ENCODE measurements at places on chromosomes 11 and 22. TPM values are rescaled to one million over a fixed set of nuclear protein-coding genes. Genes with fewer than 3 reads are reported as not detected.

- no peak for DNase-seq
These were observed 6.1 kb downstream of the APOL3 start for GRCh38 chr22:36154423-36154945.

- no peak for DNase-seq
These were observed 65.5 kb downstream of the ARHGAP42 start for GRCh38 chr11:100752371-100753171.

- peak; percentile 29 for DNase-seq
These were observed 85.0 kb downstream of the CHST1 start for GRCh38 chr11:45580399-45580798.

- DNase-seq = no peak
These were observed 6.6 kb downstream of the EP300 start for GRCh38 chr22:41099036-41099435.

GRCh38 chr11:10314199-10315072 is 9.6 kb downstream of the ADM start:
- peak; percentile 69 for DNase-seq

DNA sequence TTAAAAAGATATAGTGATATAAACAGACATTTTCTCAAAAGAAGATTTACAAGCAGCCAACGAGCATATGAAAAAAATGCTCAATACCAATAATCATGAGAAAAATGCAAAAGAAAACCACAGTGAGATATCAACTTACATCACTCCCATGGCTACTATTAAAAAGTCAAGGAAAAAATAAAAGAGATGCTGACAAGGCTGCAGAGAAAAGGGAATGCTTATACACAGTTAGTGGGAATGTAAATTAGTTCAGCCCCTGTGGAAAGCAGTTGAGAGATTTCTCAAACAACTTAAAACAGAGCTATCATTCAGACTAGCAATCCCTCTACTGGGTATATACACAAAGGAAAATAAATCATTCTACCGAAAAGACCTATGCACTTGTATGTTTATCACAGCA is 97.1 kb upstream of the CARD18 start:
- peak; percentile 90 for DNase-seq

DNA sequence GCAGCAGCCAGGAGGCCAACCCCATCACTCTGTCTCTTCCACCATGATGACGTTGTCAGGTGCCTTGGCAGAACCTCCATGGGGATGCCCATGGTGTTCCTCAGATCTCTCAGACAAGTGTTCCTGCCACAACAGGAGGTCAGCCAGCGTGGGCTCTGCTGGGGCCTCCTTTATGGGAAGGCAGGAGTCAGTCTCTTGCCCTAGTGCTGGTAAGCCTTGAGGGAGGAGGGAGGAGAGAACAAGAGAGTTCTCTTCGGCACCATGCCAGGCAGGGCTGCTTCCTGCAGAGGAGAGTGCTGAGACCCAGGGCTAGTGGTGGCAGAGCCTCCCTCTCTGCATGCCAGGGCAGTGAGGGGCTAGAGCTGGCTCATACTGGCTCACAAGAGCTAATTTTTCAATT is 32.5 kb downstream of the GNAZ start:
- DNase-seq = no peak

GRCh38 chr11:638631-639331 is 1.7 kb downstream of the DRD4 start:
- no peak for DNase-seq

GRCh38 chr11:61603667-61604066 is 22.8 kb upstream of the SYT7 start:
- no peak for DNase-seq

DNA sequence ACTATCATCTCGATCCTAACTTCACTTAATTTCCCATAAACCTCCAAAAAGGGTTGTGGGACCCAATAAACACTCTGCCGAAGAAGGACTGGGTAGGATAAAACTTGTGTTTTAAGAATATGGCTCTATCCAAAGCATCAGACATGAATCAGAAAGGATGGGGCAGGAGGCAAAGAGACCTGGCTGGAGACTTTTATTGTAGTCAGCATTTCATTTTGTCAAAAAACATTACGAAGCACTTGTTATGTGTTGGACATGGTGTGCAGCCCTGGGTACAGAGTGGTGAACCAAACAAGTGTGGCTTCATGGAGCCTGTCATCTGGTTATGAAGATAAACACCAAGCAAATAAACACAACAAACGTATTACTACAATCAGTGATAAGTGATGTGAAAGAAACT is 17.3 kb downstream of the IL10RA start:
- DNase-seq = no peak

- DNase-seq = no peak
These were observed 459 bp upstream of the NCR3LG1 start for GRCh38 chr11:17351172-17351509.

DNA sequence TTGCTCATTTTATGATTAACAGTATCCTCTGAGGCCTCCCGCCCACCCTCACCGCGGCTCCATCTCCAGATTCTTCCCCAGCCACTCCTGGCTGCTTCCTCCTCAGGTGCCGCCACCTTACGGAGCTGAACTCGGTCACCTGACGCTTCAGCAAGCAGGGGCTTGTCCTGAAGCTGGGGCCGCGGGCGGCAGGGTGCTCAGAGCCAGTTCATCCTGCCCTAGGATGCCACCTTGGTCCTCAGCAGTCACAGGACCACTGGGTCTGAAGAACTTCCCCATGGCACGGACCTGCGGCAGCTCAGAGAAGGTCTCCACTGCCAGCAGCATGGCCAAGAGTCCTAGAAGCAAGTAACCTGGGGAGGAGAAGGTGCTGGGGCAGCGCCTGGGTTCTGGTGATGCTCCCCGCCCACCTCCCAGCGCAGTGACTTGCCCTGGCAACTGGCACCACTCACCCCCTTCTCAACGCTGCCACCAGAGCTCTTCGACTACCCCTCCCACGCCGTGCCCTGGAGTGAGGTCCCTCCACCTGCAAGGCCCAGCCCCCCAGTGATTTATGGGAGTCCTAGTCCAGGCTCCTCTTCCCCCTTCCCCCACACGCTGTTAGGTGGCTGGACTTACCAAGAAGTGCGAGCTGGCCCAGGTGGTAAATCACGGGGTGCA is 2.6 kb downstream of the KCNK7 start:
- DNase-seq = no peak

Gene NPAS4
- not detected for total RNA-seq

Gene OR5D16
- total RNA-seq = not detected

Gene UBQLNL
- under 0.01 TPM for total RNA-seq

Gene SHISAL1
- 3.5 TPM for total RNA-seq

Data from fibroblast of lung (primary cell).